ENCODE measurements at places on chromosomes 1 and 21.

DNA sequence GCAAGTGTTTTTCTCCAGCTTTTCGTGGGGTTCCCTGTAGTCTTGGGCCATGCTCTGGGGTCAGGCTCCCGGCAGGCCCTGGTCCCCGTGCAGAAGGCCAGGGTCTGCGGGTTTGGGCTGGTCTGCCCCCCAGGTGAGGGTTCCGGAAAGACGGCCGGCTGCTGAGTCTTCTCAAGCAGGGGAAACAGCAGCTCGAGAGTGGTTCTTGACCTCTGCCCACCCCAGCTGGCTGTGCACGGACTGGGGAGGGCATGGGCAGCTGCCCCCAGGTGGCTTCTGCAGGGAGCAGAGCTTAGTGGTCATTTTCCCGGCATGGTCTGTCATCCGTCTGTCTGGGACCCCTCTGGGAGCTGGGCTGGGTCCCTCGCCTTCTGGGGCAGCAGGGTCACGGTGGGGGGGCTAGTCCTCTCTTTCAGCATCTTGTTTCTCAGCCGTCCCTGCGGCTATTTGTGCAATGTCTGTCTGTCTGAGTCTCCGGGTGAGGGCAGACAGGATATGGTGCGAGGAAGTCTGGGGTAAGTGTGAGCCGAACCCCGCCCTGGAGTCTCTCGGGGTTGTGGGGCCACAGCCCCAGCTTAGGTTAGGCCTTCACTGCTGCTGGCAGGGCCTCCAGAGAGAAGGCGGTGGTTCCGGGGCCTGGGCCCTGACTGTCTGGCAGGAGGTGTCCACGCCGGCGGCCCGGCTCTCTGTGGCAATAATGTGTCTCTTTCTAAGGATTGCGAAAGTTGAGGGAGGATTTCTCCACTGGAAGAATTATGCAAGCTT lies 6.1 kb downstream of the SKI start:
- DNase-seq: peak; percentile 67

DNA sequence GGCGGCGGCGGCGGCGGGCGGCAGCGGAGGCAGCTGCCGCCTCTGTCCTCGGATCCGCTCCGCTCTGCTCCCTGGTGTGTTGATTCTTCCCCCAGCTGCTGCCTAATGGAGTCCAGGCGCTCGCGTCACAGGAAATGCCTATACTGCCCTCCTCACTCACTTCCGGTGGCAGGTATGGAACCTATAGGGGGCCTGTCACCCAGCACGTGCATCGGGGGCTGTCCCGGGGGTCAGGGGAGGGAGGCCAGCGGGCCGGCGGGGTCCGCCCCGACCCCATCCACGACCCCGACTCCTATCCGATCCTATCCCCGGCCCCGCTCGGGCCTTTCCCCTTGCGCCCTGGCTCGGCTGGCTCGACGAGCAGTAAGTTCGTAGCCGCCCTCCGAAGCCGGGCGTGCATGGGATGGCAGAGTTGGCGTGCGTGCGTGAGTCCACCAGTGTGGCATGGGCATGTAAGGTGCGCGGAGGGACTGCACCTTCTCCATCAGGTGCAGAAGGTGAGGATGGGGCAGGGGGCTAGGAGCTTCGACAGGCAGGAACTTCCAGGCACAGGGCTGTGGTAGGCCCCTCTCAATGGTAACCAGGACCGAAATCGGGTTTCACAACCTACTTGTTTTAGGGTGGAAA lies at the start of gene WDR26:
Gene WDR26, minus strand, starts transcription at position 107 of the 627 bp plus-strand sequence.
- DNase-seq: peak; percentile 83

DNA sequence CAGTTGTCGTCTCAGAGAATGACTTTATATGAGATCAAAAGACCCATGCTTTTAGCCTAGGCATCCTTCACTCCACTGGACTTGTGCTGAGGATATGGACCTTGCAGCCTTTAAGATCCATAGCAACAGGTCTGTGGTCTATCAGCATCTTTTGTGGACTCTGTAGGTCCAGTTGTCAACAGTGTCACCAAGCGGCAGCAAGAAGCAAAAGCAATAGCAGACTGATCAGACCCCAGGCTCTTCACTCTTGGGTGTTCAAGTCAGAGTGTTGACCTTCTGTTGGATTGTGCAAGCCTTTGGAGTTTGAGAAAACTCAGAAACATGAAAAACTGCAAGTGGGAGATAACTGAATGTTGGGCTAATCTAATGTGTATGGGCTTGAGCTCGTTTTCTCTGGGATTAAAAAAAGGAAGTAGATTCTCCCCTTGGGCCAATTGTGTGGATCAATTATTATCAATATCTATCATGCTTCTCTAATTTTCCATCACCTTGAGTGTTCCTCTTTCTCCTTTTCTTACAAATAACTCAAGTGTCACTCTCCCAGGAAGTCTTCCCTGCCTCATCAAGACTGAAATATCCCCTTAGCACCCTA lies 144.2 kb downstream of the LYPLAL1 start:
- DNase-seq: no peak

- no peak for DNase-seq
These were observed 47.1 kb upstream of the IRF2BP2 start for GRCh38 chr1:234656944-234657654.

DNA sequence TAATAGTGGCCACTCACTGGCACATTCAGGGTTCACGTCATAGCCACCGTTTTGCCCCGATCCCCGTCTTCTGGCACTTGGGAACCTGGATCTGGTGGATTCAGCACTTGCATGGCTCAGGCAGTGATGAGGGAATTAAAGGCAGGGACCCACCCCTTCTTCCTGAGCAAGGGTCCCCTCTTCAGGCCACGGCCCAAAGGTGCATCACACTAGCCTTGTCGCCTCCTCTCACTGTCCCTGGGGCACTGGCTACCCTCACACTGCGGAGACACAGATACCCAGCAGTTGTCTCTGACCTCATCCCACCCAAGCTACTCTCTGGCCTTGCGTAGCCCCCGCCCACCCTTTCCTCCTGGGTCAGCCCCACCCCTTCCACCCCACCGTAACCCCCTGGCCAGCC lies 19.9 kb upstream of the LDLRAP1 start:
- DNase-seq: no peak

DNA sequence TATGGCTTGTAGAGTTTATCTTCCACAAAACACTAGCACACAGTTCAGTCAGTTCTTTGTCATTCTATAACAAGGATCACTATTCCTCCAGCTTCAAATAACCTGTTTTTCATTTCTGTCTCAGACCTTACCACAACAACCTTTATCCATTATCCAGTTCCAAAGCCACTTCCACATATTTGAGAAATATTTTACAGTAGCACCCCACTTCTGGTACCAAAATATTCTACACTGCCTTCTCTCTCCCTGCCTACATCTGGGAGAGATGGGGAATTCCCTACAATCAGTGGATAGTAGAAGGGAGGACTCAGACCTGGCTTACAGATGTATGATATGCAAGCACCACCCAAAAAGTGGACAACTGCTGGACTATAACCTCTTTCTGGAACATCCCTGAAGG lies 651.4 kb downstream of the ADGRL2 start:
- no peak for DNase-seq

Data from T-helper 22 cell (primary cell).